ENCODE measurements at places on chromosomes 2 and 18.

DNA sequence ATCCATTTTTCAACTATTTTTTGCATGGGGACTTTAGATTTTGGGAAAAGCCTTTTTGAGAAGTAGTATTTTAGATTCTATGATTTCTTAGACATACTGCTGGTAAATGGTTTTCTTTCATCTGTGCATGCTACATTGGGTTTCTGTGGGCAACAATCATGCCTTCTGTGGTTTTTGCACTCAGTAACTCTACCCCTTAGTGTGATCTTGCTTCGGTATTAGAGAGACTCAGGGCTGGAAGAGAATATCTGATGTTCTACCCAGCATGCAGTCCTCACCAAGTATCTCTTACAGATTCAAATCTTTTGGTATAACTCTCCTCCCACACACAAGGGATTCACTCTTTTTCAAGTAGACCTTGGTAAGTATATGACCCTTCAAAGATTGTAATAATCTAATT lies 183.0 kb downstream of the PMAIP1 start:
- no peak for DNase-seq

GRCh38 chr2:84891355-84892010 lies 10.6 kb upstream of the TRABD2A start:
- DNase-seq: no peak

- no peak for DNase-seq
Measured at GRCh38 chr18:615092-615521, 18.3 kb downstream of the CLUL1 start.

DNA sequence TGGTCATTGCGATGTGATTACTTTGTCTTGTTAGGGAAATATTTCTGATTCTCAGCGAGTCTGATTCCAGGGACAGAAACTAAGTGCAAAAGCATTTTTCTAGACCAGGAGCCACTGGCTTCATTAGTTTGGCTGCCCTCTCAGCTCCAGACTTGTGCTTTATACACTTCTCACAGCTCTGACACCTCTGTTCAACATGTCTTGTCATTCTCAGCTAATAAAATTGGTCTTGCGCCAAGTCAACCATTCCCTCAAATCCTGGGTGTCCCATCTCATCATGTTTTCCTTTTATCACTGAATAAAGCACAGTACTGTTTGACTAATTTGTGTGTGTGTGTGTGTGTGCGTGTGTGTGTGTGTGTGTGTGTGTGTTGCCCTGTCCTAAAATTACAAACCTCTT lies 215.5 kb upstream of the EPHA4 start:
- no peak for DNase-seq

- DNase-seq: no peak
Measured at GRCh38 chr2:95272781-95273180, 1.5 kb upstream of the PROM2 start.

DNA sequence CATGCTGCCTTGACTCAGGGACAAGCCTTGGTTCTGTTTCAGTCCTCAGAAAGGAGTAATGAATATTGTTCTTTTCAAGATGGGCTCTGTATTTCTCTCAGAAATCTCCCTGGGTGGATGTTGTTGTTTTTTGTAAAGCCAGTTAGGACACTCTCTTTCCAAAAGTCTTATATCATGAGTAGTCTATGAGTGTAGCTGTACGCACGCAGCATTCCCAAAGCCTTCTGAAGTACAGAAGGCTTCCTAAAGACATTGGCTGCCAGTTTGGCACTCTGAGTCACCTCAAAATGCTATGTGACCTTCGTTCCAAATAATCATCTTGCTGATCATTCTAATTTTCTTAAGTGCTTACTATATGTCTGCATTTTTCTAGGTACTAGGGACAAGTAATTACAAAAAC lies 16.7 kb upstream of the GTF2A1L start:
- no peak for DNase-seq

DNA sequence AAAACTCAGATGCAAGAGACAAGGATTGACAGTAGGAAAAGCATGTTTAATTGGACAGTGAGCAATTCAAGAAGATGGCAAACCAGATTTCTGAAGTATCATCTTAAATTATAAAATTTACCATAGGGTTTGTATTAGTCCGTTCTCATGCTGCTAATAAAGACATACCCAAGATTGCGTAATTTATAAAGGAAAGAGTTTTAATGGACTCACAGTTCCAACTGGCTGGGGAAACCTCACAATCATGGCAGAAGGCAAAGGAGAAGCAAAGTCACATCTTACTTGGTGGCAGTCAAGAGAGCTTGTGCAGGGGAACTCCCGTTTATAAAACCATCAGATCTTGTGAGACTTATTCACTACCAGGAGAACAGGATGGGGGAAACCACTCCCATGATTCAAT lies 24.0 kb upstream of the NOL4 start:
- no peak for DNase-seq

DNA sequence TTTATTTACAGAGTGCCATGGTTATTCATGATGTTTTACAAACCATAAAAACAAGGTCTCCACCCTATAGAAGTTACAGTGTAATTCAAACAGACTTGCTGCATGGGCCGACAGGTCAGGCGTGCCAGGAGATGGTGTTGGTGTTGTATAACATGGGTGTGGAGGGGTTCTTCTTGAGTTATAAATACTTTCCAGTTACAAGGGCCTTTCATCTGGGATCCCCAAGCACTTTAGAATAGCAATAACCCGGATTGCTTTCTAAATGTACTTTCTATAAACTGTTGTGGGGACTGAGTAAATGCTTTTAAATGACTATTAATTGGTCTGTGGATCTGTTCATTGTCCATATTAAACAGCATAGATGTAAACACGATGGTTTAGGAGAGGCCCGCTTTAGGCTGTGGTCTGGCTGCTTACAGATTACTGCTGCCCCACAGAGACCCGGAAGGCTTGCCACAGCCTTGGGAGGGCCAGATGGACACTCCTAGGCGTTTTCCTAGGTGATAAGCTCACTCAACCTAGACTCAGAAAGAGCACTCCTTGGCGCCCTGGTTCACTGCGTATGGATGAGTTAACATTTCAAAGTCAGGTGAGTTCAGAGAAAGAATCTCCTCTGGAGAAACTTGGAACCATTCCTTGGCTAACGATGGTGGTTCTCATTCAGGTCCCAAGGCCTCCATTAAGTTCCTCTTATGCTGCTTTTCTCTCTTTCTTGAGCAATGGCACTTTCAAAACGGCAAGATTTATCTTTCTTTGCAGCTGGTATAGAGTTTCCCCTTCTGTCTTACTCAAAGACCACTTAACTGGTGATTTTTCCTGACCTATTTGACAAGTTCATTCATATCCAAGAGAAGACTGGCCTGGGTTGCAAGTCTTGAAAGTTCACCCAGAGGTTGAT lies 3.6 kb upstream of the KIAA2012 start:
- no peak for DNase-seq

GRCh38 chr2:16161085-16161565 lies 220.8 kb downstream of the MYCN start:
- DNase-seq: no peak

- DNase-seq: no peak
Measured at GRCh38 chr2:41626936-41627335, 420.9 kb upstream of the PKDCC start.

DNA sequence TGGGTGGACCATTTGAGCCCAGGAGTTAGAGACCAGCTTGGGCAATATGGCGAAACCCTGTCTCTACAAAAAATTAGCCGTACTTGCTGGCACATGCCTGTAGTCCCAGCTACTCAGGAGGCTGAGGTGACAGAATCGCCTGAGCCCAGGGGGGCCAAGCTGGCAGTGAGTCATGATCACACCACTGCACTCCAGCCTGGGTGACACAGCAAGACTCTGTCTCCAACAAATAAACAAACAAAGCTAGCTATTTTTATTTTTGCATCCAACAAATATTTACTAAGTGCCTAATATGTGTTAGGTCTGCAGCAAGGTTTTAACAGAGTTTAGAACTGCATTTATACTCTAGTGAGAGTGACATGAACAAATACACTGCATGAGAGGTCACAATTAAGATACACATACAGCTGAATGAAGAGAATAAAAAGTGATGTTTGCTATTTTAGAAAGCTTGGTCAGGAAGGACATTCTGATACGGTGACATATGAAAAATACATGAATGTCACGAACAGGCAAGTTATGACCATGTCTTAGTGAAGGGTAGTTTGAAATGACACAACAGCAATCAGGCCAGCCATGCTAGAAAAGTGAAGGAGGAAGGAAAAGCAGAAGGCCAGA lies 83.2 kb upstream of the FRZB start:
- DNase-seq: no peak

DNA sequence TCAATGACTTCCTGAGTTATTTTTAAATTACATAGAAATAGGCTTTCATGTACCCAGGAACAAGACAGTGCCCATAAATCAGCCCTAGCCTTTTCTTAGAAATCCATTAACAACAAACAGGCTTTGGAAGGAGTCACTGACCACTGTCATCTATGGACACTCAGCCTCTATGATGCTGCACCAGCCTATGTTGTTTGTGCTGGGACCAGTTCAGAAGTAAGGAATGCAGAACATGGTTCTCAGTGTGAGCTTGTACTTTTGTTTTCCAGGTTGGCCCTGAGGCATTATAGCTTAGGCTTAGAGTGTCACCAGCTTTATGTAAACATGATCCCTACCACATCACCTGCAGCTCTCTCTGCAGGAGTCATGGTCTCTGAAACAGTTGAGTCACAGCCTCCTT lies 335.7 kb upstream of the CDH7 start:
- no peak for DNase-seq

DNA sequence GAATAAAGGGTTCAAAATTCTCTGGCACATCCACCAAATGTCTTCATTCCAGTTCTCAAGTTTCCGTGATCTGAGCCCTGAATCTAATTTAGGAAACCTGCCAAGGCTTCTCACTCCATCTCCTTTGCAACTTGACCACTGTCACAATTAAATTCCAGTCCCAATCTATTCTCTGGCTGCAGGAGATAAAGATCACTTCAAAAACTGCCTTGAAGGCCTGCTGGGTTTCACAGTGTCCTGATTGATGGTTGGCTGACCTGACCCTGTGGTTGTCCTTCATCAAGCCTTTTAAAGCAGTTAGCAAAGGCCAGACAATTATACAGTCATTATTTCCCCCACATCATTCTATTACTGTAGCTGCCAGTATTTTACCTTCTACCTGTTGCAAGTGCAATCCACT lies 60.3 kb upstream of the DNAJC10 start:
- DNase-seq: no peak

DNA sequence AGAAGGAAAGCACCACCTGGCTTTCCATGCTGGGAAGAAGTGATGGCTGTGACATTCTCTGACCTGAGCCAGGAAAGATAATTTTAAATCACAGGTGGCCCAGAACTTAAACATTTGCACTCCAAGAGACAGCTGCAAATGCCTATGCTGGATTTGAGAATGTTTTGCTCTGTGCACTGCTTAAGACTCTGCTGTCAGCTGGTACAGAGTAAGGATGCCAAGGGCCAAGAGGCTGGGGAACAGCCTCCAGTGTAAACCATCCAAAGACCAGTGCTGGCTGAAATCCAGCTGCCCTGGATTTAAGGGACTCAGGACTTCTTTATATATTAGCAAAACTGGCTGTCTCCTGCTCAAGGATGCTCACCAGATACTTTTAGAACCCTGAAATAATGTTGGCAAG lies 3.9 kb downstream of the HOXD8 start:
- DNase-seq: no peak

DNA sequence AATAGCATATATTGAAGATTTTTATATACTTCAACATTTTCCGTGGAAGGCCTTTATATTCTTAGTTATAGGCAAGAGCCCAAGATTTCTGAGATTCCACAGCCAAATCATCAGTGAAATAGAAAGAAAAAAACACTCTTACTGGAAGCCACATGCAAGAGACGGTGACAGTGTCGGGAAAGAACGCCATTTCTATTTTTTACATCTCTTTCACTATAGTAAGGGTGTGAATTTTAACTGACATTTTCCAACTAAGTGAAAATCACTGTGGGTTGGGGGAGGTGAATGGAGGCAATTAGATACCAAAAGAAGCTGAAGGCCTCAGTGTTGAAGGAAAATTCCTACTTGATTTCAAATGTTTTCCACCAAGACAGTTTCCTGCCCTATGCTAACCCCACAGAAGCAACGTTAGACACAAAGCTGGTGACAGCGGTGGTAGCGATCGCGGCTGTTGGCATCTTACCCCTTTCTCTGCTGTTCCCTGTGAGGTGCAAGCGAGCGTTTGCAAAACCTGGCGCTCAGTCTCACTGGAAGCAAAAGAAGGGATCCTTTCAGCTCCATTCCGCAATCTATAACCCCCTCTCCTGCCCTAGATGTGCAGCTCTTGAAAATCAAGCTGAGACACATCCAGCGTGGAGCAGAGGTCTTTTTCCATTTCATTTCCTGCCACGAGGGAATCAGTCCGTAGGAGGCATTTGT lies 20.0 kb downstream of the ID2 start:
- no peak for DNase-seq

All from activated naive CD4-positive, alpha-beta T cell treated with anti-CD3 and anti-CD28 coated beads for 36 hours (primary cell).